ENCODE measurements at places on chromosomes 11 and 22.

- DNase-seq, result no peak
Observed at GRCh38 chr22:37925767-37926166, 19.7 kb downstream of the MICALL1 start.

- no peak for DNase-seq
Observed at GRCh38 chr22:48453751-48454485, 1373.8 kb downstream of the BRD1 start.

DNA sequence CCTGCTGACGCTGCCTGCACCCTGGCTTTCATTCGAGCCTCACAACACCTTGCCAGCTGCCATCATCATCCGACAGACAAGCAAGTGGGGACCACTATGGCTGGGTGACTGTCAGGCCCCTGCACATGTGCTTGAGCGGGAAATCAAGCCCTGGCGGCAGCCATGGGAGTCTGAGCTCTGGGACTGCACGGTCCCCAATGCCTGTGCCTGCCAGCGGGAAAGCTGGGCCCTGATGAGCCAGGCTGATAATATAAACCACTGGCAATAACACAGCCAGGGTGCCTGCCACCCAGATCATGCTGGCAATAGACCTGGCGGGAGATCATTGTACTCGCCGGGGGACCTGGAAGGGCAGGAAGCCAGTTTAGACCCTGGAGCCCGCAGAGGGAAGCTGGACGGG lies 2.5 kb downstream of the FGF3 start:
- no peak for DNase-seq

- DNase-seq, result no peak
Observed at GRCh38 chr11:31959716-31960115, 131.2 kb upstream of the RCN1 start.

DNA sequence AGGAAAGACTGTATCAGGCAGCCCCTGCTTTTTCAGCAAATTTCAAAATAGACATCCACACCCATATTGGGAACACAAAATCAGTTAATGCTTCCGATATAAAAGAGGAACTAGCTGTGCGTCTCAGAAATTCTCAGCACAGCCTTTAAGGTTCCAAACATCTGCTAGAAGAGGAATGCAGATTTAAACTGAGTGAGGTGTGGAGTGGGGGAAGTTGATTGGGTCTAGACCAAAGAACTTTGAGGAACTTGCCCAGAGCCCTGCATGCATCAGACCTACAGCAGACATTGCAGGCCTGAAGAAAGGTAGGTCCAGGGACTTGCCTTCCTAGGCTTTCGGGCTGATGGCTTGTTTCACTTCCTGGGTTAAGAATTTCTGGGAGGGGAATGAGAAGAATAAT lies at the start of gene MS4A4A:
TSS of gene MS4A4A (plus strand) at position 255 of the 400 bp plus-strand sequence. CDS start at position 265, 10 bp downstream.
- no peak for DNase-seq

- DNase-seq, result no peak
Observed at GRCh38 chr11:3962406-3962840, 107.0 kb downstream of the STIM1 start.

DNA sequence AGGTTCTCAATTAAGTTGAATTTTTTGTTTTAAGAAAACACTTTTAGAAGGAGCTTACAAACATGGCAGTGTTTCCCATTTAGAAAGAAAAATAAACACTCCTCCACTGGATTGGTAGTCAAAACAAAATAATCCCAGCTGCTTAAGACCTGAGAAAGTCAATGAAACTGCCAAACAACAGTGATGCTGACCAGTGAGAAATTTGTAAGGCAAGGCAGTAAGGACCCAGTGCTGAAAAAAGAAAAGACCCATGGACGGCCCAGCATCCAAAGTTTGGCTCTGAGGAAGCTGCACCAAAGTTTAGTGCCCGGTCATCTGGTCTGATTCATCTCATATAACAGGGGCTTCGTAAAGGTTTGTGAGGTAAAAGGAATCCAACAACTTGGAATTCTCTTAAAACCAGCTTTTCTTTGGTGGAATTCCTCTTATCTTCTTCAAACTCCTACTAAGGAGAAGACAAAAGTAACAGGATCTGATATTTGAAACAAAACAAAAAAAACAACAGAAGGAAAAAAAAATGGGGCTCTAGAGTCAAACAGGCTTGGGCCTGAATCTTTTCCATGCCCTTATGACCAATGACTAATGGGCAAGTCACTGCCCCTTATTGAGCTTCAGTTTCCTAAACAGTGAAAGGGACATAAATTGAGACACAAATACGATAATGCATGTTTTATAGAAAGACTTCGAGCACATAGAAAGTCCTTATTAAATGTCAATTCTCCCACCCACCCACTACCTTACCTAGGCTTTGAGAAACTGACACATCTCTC lies 383.0 kb upstream of the NARS2 start:
- DNase-seq, result no peak

DNA sequence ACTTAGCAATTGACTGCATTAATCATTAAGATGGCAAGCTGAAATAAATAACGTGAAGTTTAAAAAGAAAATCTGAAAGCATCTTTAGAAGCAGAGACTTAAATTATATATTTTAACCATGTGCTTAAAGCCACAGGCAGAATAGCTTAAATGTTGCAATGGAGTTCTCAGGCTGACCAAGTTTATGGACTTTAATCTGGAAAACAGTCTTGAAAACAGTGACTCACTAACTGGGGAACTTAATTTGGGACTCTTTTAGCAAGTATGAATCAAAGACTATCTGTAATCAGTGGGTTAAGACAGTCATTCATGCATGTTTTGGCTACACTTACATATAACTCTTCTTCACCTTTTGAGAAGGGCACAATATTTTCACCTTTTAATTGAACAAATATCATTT lies 12.6 kb upstream of the GLYATL1 start:
- DNase-seq, result no peak

- DNase-seq, result no peak
Observed at GRCh38 chr11:5092821-5093585, 23.6 kb downstream of the OR52E1 start.

DNA sequence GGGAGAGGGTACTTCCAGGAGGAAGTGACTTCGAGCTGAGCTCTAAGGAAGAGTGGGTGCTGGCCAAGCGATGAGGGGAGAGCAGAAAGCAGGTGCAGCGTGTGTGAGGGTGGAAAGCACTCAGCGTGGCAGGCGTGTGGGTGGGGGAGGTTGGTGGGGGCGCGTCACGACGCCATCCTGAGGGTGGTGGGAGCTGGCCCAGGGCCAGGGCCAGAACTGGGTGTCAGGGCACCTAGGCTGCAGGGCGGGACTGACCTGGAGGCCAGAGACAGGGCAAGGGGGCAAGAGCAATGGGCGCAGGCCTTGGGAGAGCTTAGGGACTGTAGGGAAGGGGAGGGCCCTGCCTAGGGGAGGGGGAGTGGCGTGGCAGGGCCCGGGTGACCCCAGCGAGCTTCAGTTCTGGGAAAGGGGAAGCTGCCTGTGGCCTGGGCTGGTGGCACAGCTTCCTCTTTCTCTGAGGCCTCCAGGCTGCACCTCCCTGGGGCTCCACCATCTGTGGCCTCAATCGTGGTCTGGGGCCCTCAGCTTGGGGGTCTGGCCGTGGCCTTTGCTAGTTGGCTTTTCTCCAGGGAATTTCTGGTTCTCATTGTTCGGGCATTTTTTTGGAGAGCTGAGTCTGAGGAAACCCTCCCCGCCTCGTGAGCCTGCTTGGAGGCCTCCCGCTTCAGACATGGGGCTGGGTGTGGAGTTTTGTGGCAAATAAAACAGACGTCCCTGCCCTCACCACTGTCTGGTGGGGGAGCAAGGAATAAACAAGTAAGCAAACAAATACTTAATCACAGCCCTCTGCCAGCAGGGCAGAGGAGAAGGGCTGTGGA lies 8.9 kb downstream of the RELT start:
- DNase-seq, result no peak

DNA sequence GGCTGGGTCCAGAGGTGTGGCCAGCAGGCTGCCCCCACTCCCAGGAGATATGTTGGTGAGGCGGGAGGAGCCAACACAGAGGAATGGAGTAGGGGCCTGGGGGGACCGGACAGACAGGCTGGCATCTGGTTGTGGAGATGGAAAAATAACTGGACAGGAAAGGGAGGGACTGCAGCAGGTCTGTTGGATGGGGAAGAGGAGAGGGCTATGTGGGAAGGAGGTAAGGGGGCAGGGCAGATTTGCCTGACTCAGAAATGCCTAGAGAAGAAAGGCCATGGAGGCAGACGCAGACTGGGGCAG lies 160.4 kb downstream of the TRIM29 start:
- DNase-seq, result no peak

DNA sequence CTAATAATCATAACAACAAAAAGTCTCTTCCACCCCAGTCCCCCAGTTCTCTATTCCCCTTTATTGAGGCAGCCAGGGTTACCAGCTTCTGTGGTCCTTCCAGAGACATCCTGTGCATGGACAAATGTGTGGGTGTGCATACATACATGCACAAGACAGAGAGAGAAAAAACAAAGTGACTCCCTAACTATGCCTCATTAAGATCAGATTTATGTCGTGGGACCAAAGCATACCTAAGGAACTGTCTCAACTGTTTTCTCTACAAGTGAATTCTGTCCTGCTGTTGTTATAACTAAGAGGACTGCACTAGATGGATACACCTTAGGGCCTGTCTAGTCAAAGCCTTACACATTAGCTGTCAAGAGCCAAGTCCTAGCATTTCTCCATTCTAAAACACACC lies 106.7 kb downstream of the MRTFA start:
- DNase-seq, result no peak

Measured in activated naive CD4-positive, alpha-beta T cell (primary cell).